IPS DF 6.9 (cell line): ENCODE measurements at places on chromosomes 12 and 14.
A peak's percentile ranks its signal among the peaks of the same experiment; 100 is the strongest.

GRCh38 chr12:107361970-107362369 is 268.6 kb upstream of the CRY1 start:
- no peaks in the 10 kb centered on the region for H3K27me3 ChIP-seq
- H3K4me1 ChIP-seq, result peaks cover 1% of the 10 kb centered on the region
- no peak overlapping the region for H3K4me3 ChIP-seq
- no peak for DNase-seq

DNA sequence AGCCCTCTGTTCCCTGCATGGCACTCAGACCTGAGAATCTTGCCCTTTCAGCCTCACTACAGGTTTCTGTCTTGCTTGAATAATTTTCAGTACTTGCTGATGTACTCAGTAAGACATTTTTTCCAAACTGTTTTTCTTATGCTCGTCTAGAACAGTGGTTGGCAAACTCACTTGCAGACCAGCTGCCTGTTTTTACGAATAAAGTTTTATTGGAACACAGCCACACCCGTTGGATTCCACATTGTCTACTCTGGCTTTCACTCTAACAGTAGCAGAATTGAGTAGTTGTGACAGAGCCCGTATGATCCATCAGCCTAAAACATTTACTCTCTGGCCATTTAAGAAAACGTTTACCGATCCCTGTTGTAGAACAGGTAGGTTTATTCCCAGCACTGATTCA is 72.8 kb downstream of the FOXN4 start:
- H3K4me3 ChIP-seq, result no peak overlapping the region
- no peak overlapping the region for H3K27ac ChIP-seq
- no peak for DNase-seq
- H3K27me3 ChIP-seq, result no peaks in the 10 kb centered on the region

DNA sequence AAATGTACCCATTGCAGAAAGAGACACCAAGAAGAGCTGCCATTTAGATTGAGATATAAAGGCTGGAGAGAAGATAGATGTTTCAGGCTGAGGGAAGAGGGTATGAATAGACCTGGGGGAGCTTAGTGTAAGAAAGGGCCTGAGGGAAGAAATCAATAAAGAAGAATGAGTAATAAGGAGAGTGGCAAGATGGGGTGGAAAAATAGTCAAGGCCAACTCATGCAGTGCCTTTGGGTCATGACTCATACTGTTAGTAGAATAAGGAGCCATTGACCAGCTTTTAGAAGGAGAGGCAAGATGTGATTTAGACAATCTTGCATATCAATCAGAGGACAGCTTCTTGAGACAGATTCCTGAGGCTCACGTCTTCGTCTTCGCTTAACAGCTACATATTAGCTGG is 287.5 kb downstream of the DUSP6 start:
- no peak for DNase-seq
- H3K27ac ChIP-seq, result no peak overlapping the region
- no peaks in the 10 kb centered on the region for H3K36me3 ChIP-seq
- no peak overlapping the region for H3K4me3 ChIP-seq
- no peaks in the 10 kb centered on the region for H3K27me3 ChIP-seq
- H3K4me1 ChIP-seq, result no peaks in the 10 kb centered on the region

- no peak overlapping the region for H3K27ac ChIP-seq
- H3K27me3 ChIP-seq, result no peaks in the 10 kb centered on the region
- no peak overlapping the region for H3K4me3 ChIP-seq
- no peak for DNase-seq
Measured at GRCh38 chr14:50601394-50601793, 41.4 kb downstream of the ATL1 start.

DNA sequence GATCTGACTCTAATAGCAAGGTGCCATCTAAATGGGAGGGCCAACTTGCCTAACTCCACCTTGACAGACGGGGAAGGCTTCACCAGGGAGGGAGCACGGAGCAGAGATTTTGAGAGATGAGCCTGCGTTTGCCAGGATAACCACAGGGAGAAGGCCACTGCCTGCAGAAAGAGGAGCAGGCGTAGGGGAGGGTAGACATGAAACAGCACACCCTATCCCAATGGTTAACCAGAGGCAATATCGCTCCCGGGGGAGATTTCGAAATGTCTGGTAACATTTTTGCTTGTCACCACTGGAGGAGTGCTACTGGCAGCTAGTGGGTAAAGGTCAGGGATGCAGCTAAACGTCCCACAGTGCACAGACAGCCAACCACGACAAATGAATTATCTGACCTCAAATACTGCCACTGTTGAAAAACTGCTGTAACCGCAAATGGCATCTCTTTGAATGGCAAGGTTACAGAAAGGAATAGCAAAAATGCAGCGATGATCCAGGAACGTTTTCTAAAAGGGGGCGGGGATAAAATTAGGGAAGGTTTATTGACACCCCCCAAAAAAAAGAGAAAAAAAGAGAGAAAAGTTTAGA is 126.0 kb upstream of the ATF7IP start:
- no peak overlapping the region for H3K4me3 ChIP-seq
- H3K36me3 ChIP-seq, result no peaks in the 10 kb centered on the region
- H3K4me1 ChIP-seq, result peaks cover 8% of the 10 kb centered on the region; the same call in 1 of the 2 replicates

DNA sequence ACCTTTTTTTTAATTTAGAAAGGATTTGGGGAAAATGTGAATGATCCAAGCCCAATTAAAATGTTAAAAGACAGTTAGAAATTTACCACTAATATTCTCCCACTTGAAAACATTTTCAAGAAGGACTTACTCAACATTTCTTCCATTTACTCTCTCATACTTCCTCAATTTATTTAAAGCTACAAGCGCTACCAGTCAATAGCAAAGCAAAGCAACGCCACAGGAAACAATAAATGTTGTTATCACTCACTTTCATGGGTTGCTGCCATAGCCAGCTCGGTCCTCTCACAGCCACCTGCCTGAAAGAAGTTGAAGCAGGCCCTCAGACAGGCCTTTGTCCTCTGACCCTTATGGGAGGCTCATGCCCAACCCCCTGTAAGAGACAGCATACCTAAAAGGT is 6.0 kb upstream of the SOS2 start:
- H3K27ac ChIP-seq, result no peak overlapping the region
- no peak for DNase-seq
- no peaks in the 10 kb centered on the region for H3K4me1 ChIP-seq
- no peaks in the 10 kb centered on the region for H3K27me3 ChIP-seq

- no peaks in the 10 kb centered on the region for H3K36me3 ChIP-seq
- H3K27ac ChIP-seq, result no peak overlapping the region
- no peak for DNase-seq
- no peaks in the 10 kb centered on the region for H3K4me1 ChIP-seq
- H3K4me3 ChIP-seq, result no peak overlapping the region
Measured at GRCh38 chr12:68772714-68773113, 26.7 kb downstream of the SLC35E3 start.

DNA sequence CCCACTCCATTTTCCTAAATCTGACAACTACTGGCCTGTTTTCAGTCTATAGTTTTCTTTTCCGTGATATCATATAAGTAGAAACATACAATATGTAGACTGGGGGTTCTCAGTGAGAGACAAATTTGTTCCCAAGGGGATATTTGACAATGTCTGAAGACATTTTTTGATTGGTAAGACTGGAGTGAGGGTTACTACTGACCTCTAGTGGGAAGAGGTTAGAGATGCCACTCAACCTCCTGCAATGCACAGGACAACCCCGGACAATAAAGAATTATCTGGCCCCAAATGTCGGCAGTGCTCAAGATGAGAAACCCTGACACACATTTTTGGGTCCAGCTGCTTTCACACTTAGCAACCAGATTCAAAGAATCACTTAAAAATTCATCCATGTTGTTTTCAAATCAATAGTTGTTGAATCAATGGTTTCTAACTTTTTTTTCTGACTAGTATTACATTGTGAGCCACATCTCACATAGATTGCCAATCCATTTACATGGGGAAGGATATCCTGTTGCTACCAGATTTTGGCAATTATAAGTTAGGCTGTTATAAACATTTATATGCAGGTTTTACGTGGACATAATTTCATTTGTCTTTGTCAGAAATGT is 307.1 kb downstream of the RPL10L start:
- no peak overlapping the region for H3K27ac ChIP-seq
- DNase-seq, result no peak
- no peaks in the 10 kb centered on the region for H3K36me3 ChIP-seq
- no peak overlapping the region for H3K4me3 ChIP-seq
- no peaks in the 10 kb centered on the region for H3K27me3 ChIP-seq
- H3K4me1 ChIP-seq, result no peaks in the 10 kb centered on the region

GRCh38 chr14:75648066-75648838 is 12.4 kb downstream of the ERG28 start:
- DNase-seq, result no peak
- no peaks in the 10 kb centered on the region for H3K4me1 ChIP-seq

DNA sequence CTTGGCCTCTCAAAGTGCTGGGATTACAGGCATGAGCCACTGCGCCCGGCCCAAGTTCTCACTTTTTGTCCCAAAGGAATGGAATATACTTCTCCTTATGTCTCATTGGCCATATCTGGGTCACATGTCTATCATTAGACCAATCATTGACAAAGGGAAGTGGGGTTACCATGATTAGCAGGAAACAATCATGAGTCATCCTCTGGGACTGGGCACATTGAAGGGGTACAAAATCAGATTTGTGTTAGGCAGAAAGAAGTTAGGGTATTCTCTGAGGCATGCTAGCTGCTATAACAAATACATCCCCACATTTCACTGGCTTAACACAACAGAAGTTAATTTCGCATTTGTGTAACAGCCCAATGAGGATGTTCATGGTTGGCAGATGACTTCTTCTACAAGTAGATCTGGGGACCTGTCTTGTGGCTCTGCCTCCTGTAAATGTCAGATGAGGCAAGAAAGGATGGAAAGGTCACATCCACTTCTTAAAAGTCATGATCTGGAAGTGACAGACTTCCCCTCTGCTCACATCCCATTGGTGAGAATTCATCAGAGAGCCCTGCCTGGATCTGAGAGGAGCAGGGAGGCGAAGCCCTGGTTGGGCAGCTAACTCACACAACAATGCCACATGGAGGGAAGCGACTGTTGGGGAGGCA is 3.1 kb downstream of the CCDC63 start:
- DNase-seq, result no peak
- H3K27me3 ChIP-seq, result no peaks in the 10 kb centered on the region
- 0 out of 2 replicates have a peak, but pooled peaks cover 2% of the 10 kb centered on the region for H3K4me1 ChIP-seq
- H3K36me3 ChIP-seq, result no peaks in the 10 kb centered on the region

- no peak overlapping the region for H3K4me3 ChIP-seq
- no peaks in the 10 kb centered on the region for H3K36me3 ChIP-seq
- no peak for DNase-seq
Measured at GRCh38 chr12:107557589-107558100, 128.0 kb upstream of the PWP1 start.

DNA sequence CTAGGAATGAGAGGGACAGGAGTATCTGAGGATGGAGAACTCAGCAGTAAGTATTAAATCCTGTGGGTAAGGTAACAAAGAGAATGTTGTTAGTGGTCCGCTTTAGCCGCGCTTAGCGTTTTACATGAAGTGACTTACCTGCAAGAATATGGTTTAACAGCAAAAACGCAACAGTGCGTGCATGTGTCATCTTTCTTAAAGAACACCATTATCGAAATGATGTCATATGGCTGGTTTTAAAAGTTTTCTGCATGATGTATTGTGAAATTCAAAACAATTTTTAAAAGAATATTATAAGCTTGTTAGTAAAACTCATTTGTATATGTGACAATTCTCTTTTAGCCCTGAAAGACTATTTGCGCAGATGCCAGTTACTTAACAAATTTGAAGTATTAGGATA is 1.7 kb downstream of the LEMD3 start:
- no peaks in the 10 kb centered on the region for H3K4me1 ChIP-seq
- DNase-seq, result no peak
- no peak overlapping the region for H3K27ac ChIP-seq
- H3K4me3 ChIP-seq, result peak overlapping the region; percentile 95; the same call in 1 of the 2 replicates

GRCh38 chr14:65277580-65278270 is 134.8 kb upstream of the FUT8 start:
- no peaks in the 10 kb centered on the region for H3K27me3 ChIP-seq
- no peak for DNase-seq
- no peak overlapping the region for H3K27ac ChIP-seq
- H3K4me1 ChIP-seq, result no peaks in the 10 kb centered on the region; the same call in 1 of the 2 replicates
- H3K4me3 ChIP-seq, result no peak overlapping the region

GRCh38 chr12:243381-243780 is 19.3 kb downstream of the SLC6A13 start:
- DNase-seq, result no peak
- no peak overlapping the region for H3K4me3 ChIP-seq
- no peak overlapping the region for H3K27ac ChIP-seq
- H3K36me3 ChIP-seq, result no peaks in the 10 kb centered on the region

DNA sequence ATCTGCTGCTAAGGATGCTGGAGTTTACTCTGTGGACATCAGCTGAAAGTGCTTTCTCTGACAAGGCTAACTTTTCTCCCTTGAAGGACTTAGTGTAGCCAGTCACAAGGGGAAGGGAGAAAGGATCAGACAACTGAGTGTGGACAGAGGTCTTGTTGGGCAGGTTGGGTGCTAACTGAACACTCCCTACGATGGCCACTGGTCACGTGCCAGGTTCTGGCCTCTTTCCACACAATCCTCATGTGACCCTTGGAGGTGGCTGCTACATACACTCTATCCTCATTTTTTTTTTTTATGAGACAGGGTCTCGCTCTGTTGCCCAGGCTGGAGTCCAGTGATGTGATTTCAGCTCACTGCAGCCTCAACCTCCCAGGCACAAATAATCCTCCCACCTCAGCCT is 39.7 kb downstream of the FOXN4 start:
- no peak overlapping the region for H3K27ac ChIP-seq
- H3K4me3 ChIP-seq, result no peak overlapping the region
- DNase-seq, result no peak
- H3K36me3 ChIP-seq, result no peaks in the 10 kb centered on the region

- DNase-seq, result no peak
- no peaks in the 10 kb centered on the region for H3K27me3 ChIP-seq
- H3K4me1 ChIP-seq, result no peaks in the 10 kb centered on the region; the same call in 1 of the 2 replicates
- H3K36me3 ChIP-seq, result no peaks in the 10 kb centered on the region
- no peak overlapping the region for H3K27ac ChIP-seq
Measured at GRCh38 chr12:115223322-115223721, 539.3 kb upstream of the TBX3 start.

GRCh38 chr12:124732275-124733075 is 131.2 kb downstream of the SCARB1 start:
- DNase-seq, result no peak
- H3K36me3 ChIP-seq, result no peaks in the 10 kb centered on the region
- H3K27me3 ChIP-seq, result no peaks in the 10 kb centered on the region
- H3K27ac ChIP-seq, result no peak overlapping the region

- H3K27ac ChIP-seq, result no peak overlapping the region
- no peak for DNase-seq
- H3K4me1 ChIP-seq, result no peaks in the 10 kb centered on the region
- no peaks in the 10 kb centered on the region for H3K36me3 ChIP-seq
- H3K4me3 ChIP-seq, result no peak overlapping the region
Measured at GRCh38 chr14:68016255-68016914, 196.8 kb downstream of the RAD51B start.

GRCh38 chr12:84305144-84305543 is 607.5 kb downstream of the SLC6A15 start:
- no peak overlapping the region for H3K27ac ChIP-seq
- DNase-seq, result no peak
- H3K27me3 ChIP-seq, result no peaks in the 10 kb centered on the region

DNA sequence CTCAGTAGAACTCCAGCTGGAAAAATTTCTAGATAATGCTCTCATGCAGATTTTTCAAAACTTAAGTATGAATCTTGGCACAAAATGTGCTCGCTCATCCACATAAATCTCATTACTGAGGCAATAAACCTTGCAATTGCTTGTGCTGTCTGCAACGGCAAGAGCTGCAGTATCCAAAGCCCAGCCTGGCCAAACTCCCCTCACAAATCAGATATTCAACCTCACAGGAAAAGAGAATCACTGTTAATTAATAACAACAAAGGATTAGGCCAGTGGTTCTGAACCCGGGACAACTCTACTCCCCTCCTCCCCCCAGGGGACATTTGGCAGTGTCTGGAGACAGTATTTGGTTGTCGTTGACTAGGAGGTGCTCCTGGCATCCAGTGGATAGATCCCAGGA is 19.2 kb upstream of the CORO1C start:
- no peaks in the 10 kb centered on the region for H3K27me3 ChIP-seq
- H3K36me3 ChIP-seq, result no peaks in the 10 kb centered on the region
- no peak for DNase-seq
- no peaks in the 10 kb centered on the region for H3K4me1 ChIP-seq
- no peak overlapping the region for H3K27ac ChIP-seq
